Natural killer cell (primary cell): ENCODE measurements at places on chromosomes 1 and 21.
A peak's percentile ranks its signal among the peaks of the same experiment; 100 is the strongest.

- H3K27me3 ChIP-seq = no peaks in the 10 kb centered on the region
- no peak overlapping the region for H3K27ac ChIP-seq
- peak overlapping the region; percentile 85 for H3K4me3 ChIP-seq
- H3K36me3 ChIP-seq = peaks cover 21% of the 10 kb centered on the region
- H3K4me1 ChIP-seq = peaks cover 23% of the 10 kb centered on the region
Observed at GRCh38 chr1:173478094-173478674, 1.0 kb downstream of the PRDX6 start.

DNA sequence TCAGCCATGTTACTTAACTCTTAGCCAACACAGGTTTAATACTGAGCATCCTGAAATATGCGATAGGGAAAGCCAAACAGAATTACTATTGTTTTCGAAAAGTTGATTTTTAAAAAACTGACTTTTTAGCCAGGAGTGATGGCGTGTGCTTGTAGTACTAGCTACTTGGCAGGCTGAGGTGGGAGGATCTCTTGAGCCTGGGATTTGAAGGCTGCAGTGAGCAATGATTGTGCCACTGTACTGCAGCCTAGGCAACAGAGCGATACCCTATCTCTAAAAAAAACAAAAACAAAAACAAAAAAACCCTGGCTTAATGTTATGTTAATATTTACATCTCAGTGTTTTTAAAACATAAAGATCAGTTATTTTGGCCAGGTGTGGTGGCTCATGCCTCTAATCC is 16.7 kb downstream of the NMNAT1 start:
- no peaks in the 10 kb centered on the region for H3K27me3 ChIP-seq
- no peak for DNase-seq
- no peak overlapping the region for H3K27ac ChIP-seq
- no peaks in the 10 kb centered on the region for H3K4me1 ChIP-seq
- H3K36me3 ChIP-seq = no peaks in the 10 kb centered on the region

- H3K4me1 ChIP-seq = peaks cover 3% of the 10 kb centered on the region
- H3K4me3 ChIP-seq = no peak overlapping the region
- H3K27ac ChIP-seq = no peak overlapping the region
- DNase-seq = no peak
- H3K36me3 ChIP-seq = no peaks in the 10 kb centered on the region
Observed at GRCh38 chr21:46173573-46173972, 10.7 kb downstream of the SPATC1L start.

DNA sequence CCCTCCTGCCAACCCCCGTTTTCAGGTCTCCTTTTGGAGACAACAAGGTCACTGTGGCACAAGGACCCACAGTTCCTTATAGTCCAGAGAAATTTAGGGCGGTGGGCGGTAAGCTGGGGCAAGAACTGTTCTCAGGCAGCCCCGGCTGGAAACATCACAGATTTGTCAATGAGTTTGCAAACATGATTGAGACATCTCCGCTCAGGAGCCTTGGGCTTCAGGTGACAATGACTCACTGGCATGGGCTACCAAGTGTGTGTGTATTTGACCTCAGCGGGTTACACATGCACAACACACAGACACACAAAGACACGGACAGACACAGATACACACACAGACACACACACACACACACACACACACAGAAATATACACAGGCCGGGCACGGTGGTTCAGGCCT is 58.2 kb upstream of the ABCG1 start:
- no peak overlapping the region for H3K27ac ChIP-seq
- peak; percentile 13 for DNase-seq
- H3K27me3 ChIP-seq = no peaks in the 10 kb centered on the region
- no peak overlapping the region for H3K4me3 ChIP-seq
- no peaks in the 10 kb centered on the region for H3K36me3 ChIP-seq

DNA sequence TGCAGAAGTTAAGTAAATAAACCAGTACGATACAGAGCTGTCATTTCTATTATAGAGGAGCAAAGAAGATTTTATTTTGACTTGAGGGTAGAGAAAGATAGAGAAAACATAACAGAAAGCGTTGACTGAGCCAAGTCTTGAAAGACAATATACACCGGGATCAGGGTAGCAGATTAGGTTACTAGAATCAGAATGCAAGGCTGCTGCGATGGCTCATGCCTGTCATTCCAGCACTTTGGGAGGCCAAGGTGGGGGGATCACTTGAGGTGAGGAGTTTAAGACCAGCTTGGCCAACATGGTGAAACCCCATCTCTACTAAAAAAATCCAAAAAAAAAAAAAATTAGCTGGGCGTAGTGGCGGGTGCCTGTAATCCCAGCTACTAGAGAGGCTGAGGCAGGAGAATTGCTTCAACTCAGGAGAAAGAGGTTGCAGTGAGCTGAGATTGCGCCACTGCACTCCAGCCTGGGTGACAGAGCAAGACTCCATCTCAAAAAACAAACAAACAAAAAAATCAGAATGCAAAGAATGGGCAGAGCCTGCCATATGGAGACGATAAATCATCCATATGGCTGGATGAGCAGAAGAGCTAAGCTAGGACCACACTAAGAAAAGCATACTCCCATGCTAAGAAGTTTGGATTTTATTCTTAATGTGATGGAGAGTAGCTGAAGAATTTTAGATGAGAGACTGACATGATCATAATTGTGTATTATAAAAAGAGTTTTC is 9.9 kb upstream of the ABCD3 start:
- peaks cover 4% of the 10 kb centered on the region for H3K27me3 ChIP-seq
- DNase-seq = no peak
- H3K36me3 ChIP-seq = no peaks in the 10 kb centered on the region
- no peak overlapping the region for H3K4me3 ChIP-seq
- no peak overlapping the region for H3K27ac ChIP-seq

- no peaks in the 10 kb centered on the region for H3K36me3 ChIP-seq
- no peak overlapping the region for H3K27ac ChIP-seq
- no peaks in the 10 kb centered on the region for H3K27me3 ChIP-seq
- no peak overlapping the region for H3K4me3 ChIP-seq
Observed at GRCh38 chr1:231122143-231122542, 39.7 kb upstream of the TRIM67 start.

GRCh38 chr1:240001177-240001740 is 90.4 kb upstream of the FMN2 start:
- no peaks in the 10 kb centered on the region for H3K4me1 ChIP-seq
- H3K27me3 ChIP-seq = peaks cover 16% of the 10 kb centered on the region
- no peaks in the 10 kb centered on the region for H3K36me3 ChIP-seq
- H3K27ac ChIP-seq = no peak overlapping the region
- no peak overlapping the region for H3K4me3 ChIP-seq

GRCh38 chr1:63746129-63746864 is 27.5 kb upstream of the ROR1 start:
- no peaks in the 10 kb centered on the region for H3K27me3 ChIP-seq
- no peak overlapping the region for H3K4me3 ChIP-seq
- H3K27ac ChIP-seq = no peak overlapping the region
- H3K36me3 ChIP-seq = no peaks in the 10 kb centered on the region
- H3K4me1 ChIP-seq = peaks cover 8% of the 10 kb centered on the region

DNA sequence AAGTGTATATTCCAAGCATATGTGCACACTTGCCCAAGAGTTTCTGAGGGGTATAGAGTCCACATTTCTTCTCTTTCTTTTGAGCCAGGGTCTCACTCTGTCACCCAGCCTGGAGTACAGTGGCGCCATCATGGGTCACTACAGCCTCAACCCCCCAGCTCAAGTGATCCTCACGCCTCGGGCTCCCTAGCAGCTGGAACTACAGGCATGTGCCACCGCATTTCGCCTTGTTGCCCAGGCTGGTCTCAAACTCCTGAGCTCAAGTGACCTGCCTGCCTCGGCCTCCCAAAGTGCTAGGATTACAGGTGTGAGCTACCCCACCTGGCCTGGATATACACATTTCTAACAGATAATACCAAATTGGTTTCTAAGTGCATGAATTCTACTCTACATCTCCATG is 17.1 kb upstream of the SRP9 start:
- no peak overlapping the region for H3K4me3 ChIP-seq
- no peaks in the 10 kb centered on the region for H3K36me3 ChIP-seq
- no peaks in the 10 kb centered on the region for H3K27me3 ChIP-seq
- no peaks in the 10 kb centered on the region for H3K4me1 ChIP-seq
- no peak for DNase-seq
- no peak overlapping the region for H3K27ac ChIP-seq

DNA sequence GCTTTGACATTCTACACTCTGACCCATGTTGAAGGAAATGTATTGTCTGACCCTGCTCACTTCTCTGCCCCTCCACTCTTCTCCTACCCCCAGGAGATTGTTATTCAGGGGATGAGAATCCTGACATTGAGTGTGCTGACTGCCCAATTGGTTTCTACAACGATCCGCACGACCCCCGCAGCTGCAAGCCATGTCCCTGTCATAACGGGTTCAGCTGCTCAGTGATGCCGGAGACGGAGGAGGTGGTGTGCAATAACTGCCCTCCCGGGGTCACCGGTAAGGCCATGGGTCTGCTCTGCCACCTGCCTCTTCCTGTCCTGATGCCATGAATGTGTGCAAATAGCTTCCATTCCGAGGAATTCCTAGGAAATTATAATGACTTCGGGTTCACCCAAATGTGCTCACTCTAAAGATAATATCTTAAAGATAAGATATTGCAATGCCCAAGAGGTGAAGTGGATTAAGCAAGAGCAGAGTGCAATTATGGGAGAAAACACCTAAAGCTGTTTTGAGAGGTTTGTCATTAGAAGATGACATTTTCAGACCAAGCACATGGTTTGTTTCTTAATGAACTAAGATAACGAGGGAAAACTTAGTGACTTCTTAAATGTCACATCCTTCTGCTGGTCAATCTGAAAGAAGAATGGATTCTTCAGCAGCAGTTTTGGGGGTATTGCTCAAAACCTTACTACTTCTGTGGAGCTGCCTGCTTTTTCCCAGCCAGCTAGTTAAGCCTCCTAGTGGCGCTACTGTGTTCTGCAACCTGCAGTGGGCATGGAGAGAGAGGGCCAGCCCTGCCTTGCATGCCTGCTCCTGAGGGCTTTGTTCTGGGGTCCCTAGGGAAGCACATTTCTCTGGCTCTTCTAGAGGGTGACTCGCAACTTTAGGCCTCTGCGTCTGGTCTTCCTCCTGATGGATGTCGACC is 41.6 kb downstream of the LAMC2 start:
- no peak overlapping the region for H3K27ac ChIP-seq
- H3K36me3 ChIP-seq = no peaks in the 10 kb centered on the region
- H3K4me3 ChIP-seq = no peak overlapping the region
- peak; percentile 49 for DNase-seq
- no peaks in the 10 kb centered on the region for H3K27me3 ChIP-seq

DNA sequence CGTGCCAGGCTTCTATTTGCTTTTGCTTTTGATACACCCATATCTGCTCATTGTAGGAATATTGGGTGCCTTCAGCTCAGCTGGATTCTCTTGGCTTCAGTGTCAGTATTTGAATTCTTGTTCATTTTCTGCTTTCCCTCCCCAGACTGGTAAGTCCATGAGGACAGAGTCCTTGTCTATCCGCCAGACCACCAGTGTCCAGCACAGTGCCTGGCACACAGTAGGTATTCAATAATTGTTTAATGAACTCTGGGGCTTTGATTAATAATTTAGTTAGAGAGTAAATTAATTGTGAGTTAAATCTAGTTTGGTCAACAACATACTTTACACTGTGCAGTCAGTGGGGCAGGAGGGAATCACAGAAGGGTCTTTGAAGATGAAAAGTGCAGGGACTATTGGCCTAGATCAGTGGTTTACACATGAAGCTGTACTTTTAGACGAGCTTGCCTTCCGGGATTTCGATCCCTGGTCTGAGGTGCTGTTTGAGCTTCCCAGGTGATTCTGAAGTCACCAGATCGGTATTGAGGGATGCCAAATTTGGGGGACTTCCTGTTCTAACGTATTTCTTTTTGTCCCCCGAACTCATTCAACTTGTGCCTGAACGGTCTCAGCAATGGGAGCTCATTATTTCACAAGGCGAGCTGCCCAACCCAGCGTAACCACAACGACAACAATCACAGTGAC is 119.1 kb upstream of the JUN start:
- H3K4me1 ChIP-seq = peaks cover 12% of the 10 kb centered on the region

- peaks cover 14% of the 10 kb centered on the region for H3K4me1 ChIP-seq
- no peaks in the 10 kb centered on the region for H3K27me3 ChIP-seq
- DNase-seq = no peak
- no peak overlapping the region for H3K27ac ChIP-seq
Observed at GRCh38 chr1:15328351-15329103, 81.2 kb upstream of the EFHD2 start.

- no peak overlapping the region for H3K4me3 ChIP-seq
Observed at GRCh38 chr21:38433471-38433870, 64.8 kb downstream of the ERG start.

GRCh38 chr21:45260191-45260825 is 27.4 kb downstream of the POFUT2 start:
- H3K27me3 ChIP-seq = peaks cover 10% of the 10 kb centered on the region
- no peak for DNase-seq
- H3K36me3 ChIP-seq = peaks cover 16% of the 10 kb centered on the region
- peaks cover 44% of the 10 kb centered on the region for H3K4me1 ChIP-seq
- H3K27ac ChIP-seq = no peak overlapping the region
- H3K4me3 ChIP-seq = no peak overlapping the region

- H3K4me3 ChIP-seq = no peak overlapping the region
- no peak for DNase-seq
- no peak overlapping the region for H3K27ac ChIP-seq
Observed at GRCh38 chr1:81738875-81739274, 61.9 kb upstream of the ADGRL2 start.

DNA sequence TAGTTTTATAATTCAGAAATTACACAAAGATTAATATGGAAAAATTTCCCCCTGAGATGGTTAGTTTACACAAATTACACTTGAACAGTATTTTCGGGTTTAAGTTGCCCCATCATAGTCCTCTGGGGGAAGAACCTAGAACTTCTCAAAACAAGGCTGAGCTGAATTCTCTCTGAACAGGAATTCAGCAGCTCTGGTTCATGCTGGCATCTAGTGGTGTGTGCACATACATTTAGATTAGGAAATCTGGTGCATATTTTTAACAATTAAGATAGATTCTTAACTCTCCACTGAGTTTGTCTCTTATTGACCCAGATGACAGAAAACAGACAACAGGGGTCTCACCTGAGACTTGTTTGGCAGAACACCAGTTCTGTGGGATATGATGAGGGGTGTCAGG is 410.7 kb downstream of the DSCAM start:
- no peaks in the 10 kb centered on the region for H3K36me3 ChIP-seq
- no peaks in the 10 kb centered on the region for H3K4me1 ChIP-seq
- H3K4me3 ChIP-seq = no peak overlapping the region
- DNase-seq = no peak

DNA sequence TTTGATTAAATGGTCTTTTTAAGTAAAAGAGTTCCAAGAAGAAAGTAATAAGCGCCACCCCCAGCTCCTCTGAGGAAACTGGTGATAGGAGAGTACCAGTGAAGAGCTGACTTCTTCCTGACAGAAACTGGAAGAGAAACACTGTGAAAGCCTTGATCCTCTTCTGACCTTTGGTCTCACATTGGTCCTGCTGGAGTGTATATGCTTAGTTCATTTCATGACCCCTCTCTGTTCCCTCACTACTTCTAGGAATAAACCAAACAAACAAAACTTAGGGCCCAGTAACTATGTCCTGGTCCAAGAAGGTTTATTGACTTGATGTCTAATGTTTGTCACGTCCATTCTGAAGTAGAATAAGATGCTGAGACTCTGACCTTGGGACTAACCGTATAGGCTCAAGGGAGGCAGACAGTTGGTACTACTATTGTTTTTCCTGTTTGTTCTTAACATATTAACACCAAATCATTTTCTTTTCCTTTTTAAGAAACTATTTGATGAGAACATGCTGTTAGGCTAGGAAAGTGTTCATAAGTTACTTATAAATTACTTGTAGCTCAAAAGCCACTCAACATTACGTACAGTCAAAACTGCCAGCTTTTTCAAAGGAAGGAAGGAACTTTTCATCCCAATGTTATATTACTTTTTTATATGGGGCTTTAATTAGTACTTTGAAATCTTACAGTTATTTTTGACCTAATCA is 57.9 kb downstream of the MIER1 start:
- no peak overlapping the region for H3K27ac ChIP-seq
- DNase-seq = no peak
- peaks cover 76% of the 10 kb centered on the region for H3K36me3 ChIP-seq
- no peaks in the 10 kb centered on the region for H3K4me1 ChIP-seq
